Activated naive CD8-positive, alpha-beta T cell treated with anti-CD3 and anti-CD28 coated beads, Interleukin-2, amount 50 U/mL, for 16 hours (primary cell): ENCODE measurements at places on chromosomes 1 and 21.

DNA sequence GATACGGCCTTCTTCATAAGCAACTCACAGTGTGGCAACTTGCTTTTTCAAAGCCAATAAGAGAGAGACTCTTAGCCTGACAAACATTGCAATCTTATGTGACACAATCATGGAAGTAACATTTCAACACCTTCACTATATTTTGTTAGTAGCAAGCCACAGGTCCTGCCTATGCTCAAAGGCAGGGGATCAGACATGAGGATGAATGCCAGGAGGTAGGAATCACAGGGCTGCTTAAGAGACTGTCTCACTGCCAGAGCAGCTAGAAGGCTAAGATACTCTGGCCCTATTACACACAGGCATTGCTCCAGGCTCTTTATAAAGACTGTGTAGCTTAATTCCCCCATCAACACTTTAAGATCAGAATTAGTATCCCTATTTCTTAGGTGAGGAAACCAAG is 236.2 kb upstream of the KAZN start:
- DNase-seq, result no peak

GRCh38 chr1:7329868-7330615 is 441.1 kb upstream of the VAMP3 start:
- no peak for DNase-seq

DNA sequence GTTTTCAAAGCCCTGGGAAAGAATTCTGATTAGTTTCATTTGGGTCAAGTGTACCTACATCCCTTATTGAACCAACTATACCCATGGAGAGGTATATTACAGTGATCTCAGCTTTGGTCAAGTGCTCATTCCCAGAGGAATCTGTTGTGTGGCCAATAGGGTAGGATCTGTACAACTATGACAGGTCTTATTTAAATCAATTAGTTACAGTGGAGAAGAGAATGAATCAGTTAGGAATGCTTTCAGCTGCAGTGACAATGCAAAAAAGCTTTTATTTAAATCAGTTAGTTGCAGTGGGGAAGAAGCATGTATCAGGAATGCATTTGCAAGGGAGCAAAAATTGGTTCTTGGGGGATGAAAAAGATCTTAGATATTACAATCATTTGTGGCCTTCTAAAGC is 119.0 kb downstream of the FGGY start:
- DNase-seq, result no peak

GRCh38 chr1:69947837-69948236 is 257.5 kb downstream of the LRRC40 start:
- DNase-seq, result no peak

DNA sequence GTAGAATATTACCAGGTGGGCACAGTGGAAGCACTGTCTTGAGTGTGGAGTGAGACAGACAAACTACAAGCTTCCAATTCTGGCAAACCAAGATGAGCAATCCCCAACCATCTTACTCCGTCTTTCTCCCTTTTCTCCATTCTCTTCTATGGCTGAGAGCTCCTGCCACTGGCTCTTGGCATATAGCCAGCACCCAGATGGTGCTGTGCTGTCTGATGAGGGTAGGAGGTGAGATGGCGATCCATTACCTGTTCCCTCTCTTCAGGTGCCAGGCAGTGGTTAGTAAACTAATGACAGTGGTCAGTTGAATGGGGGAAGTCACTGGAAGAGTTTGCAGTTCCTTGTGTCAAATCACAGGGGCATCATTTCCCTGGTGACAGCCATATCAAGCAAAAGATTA is 108.4 kb downstream of the FNBP1L start:
- no peak for DNase-seq

GRCh38 chr1:214213136-214213535 is 67.8 kb upstream of the SMYD2 start:
- DNase-seq, result no peak

DNA sequence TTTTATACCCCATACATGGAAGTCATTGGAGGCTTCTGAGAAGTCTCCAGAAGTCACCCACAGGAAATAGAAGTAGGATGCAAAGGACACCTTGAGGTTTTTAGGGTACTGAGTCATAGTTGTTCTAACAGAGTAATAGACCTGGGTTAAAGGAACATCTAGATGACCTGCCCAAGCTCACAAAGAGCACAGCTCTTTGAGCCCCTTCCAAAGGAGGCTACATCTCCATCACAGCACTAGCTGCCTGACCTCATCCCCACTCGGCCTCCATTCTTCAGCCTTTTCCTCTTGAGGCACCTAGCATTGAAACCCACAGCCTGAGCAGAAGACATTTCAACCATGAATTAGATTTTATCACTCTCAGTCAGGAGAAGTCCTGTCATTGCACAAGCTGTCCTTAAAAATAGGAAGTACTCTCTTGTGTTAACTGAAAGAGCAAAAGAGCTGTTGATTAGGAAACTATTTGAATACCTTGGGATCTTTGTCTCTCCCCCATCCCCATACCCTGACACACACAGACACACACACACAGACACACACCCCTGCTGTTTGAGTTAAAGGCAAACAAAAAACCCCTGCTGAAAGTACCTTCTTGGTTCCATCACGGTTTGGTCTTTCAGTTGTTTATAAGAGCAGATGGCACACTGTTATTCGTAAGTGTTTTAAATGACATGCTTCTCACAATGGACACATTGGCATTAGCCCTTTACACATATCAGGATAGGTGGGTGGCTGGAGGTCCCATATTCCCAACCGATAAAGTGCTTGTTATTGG is 22.2 kb downstream of the MKNK1 start:
- no peak for DNase-seq
